ENCODE measurements at places on chromosomes 1 and 21.

- H3K4me1 ChIP-seq: peaks cover 4% of the 10 kb centered on the region
- ATAC-seq: peak; percentile 52
- H3K36me3 ChIP-seq: peaks cover 42% of the 10 kb centered on the region
- H3K4me3 ChIP-seq: peak overlapping the region; percentile 56
These were observed 501 bp downstream of the FBXO6 start for GRCh38 chr1:11664336-11665065.

- ATAC-seq: peak; percentile 97
- H3K4me3 ChIP-seq: peak within 1 kb of the TSS; percentile 94
- peaks cover 29% of the 10 kb centered on the region for H3K36me3 ChIP-seq
These were observed at the start of gene PTGS2 for GRCh38 chr1:186680245-186681061. TSS of gene PTGS2 (minus strand) at chr1:186680423. CDS start at chr1:186680290, 133 bp downstream.

GRCh38 chr1:44300852-44301251 is 54.2 kb downstream of the ERI3 start:
- H3K27me3 ChIP-seq: no peaks in the 10 kb centered on the region
- H3K4me1 ChIP-seq: no peaks in the 10 kb centered on the region
- no peak overlapping the region for H3K27ac ChIP-seq
- H3K4me3 ChIP-seq: no peak overlapping the region

DNA sequence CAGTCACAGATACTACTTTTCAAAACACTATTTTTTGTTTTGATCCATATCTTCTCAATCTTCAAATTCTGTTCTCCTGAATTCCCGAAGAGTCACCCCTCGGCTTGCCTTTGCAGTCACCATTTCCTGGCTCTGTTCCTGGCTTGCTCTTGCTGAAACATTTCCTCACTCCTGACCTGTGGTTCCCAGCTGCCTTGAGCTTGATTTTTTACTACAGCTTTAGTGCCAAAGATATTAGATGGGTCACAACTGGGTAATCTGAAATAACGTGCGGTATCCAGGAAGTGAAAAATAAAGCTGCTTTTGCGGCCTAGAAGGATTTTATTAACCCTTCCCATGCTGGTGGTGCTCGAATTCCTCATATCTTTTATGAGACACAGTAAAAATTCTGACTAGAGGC is 318.8 kb downstream of the PCP4 start:
- no peaks in the 10 kb centered on the region for H3K4me1 ChIP-seq
- H3K4me3 ChIP-seq: no peak overlapping the region
- no peak overlapping the region for H3K27ac ChIP-seq
- no peaks in the 10 kb centered on the region for H3K27me3 ChIP-seq

- ATAC-seq: no peak
- H3K4me1 ChIP-seq: no peaks in the 10 kb centered on the region
- H3K27ac ChIP-seq: no peak overlapping the region
- H3K36me3 ChIP-seq: no peaks in the 10 kb centered on the region
- no peaks in the 10 kb centered on the region for H3K27me3 ChIP-seq
These were observed 20.3 kb upstream of the IL6R start for GRCh38 chr1:154384650-154385489.

DNA sequence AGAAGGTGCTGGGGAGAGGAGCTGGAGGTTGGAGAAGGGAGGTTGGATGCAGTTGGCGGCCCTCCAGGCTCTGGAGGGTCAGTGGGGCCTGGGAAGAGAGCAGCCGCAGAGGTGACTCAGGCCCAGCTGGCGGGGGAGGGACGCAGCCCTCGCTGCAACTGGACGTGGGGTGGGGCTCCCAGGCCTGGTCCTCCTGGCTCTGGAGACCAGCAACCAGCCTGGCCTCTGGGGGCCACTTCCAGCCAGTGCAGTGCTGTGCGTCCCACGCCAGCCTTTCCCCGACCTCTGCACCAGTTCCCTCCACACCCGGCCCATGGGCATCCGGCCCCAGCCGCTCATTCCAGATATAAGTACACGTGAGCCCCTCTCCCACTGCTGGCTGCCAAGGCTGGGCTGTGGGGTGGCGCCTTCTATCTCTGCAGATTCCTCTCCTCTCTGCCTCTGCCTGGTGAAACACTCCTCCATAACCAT is 38.0 kb upstream of the COL18A1 start:
- no peak overlapping the region for H3K4me3 ChIP-seq
- no peaks in the 10 kb centered on the region for H3K27me3 ChIP-seq
- peak overlapping the region; percentile 21 for H3K27ac ChIP-seq
- no peaks in the 10 kb centered on the region for H3K4me1 ChIP-seq
- peak; percentile 4 for ATAC-seq

DNA sequence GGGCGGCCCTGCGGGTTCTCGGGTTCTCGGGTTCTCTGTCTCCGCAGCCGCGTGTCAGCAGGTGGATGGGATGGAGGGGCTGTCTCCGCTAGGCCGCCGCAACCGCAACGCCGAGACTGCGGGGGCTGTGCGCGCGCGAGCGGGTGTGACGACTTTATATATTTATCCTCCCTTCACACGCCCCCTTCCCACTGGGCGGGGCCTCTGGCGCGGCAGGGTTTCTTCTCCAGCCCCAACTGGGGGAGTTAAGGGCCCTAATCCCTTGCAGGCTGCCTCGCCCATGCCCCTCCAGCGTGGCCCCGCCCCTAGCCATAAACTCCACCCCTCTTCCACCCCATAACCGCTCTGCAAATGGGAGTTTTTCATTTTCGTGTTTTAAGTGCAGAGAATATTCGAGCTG is 3.4 kb downstream of the IGSF21 start:
- no peak overlapping the region for H3K27ac ChIP-seq
- peaks cover 100% of the 10 kb centered on the region for H3K27me3 ChIP-seq
- no peak overlapping the region for H3K4me3 ChIP-seq
- H3K4me1 ChIP-seq: peaks cover 15% of the 10 kb centered on the region
- no peaks in the 10 kb centered on the region for H3K36me3 ChIP-seq

DNA sequence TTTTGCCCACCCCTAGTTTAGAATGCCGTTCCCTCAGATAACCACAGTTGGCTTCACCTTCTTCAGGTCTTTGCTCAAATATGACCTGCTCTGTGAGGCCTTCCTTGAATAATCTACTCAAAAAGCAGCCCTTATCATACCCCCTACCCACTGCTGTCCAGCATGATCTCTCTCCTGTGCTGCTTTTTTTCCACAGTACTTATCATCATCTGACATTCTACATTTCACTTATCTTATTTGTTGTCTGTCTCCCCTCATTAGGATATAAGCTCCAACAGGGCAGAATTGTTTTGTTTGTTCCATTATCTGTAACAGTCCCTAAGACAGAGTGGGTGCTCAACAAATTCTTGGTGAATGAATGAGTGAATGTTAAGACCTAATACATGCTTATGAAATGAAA is 18.1 kb downstream of the USP24 start:
- no peak for ATAC-seq
- H3K27me3 ChIP-seq: no peaks in the 10 kb centered on the region
- H3K4me3 ChIP-seq: no peak overlapping the region

- no peak overlapping the region for H3K4me3 ChIP-seq
- no peak overlapping the region for H3K27ac ChIP-seq
- no peaks in the 10 kb centered on the region for H3K4me1 ChIP-seq
- no peaks in the 10 kb centered on the region for H3K36me3 ChIP-seq
These were observed 91.0 kb upstream of the ATP1B1 start for GRCh38 chr1:169015464-169015863.

GRCh38 chr1:27563341-27563590 is 40.7 kb downstream of the AHDC1 start:
- H3K4me3 ChIP-seq: no peak overlapping the region
- peak overlapping the region; percentile 54 for H3K27ac ChIP-seq
- no peaks in the 10 kb centered on the region for H3K36me3 ChIP-seq
- H3K27me3 ChIP-seq: no peaks in the 10 kb centered on the region
- peaks cover 39% of the 10 kb centered on the region for H3K4me1 ChIP-seq

DNA sequence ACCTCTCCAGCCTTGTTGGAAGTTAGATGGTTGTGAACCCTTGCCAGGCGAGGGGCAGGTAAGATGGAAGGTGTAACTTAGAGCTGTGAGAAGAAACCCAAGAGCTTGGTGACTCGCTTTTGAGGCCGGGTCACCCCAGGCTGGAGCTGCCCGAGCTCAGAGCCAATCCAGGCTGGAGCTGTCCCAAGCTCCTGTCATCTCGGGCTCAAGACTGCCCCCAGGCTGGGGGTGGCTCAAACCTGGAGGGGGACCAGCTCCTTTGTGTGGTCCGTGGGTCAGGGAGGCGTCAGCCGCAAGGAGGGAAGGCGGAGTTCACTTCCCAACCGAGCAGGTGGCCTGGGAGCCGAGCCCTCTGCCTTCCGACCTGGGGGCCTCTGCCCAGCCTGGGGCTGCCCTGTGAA is 2.0 kb downstream of the HUNK start:
- H3K27me3 ChIP-seq: peaks cover 49% of the 10 kb centered on the region
- ATAC-seq: no peak
- no peak overlapping the region for H3K27ac ChIP-seq
- H3K4me3 ChIP-seq: no peak overlapping the region

GRCh38 chr1:76287917-76288316 is 213.4 kb downstream of the ST6GALNAC3 start:
- no peaks in the 10 kb centered on the region for H3K36me3 ChIP-seq
- H3K4me1 ChIP-seq: no peaks in the 10 kb centered on the region
- H3K27ac ChIP-seq: no peak overlapping the region
- no peak for ATAC-seq
- H3K27me3 ChIP-seq: no peaks in the 10 kb centered on the region

DNA sequence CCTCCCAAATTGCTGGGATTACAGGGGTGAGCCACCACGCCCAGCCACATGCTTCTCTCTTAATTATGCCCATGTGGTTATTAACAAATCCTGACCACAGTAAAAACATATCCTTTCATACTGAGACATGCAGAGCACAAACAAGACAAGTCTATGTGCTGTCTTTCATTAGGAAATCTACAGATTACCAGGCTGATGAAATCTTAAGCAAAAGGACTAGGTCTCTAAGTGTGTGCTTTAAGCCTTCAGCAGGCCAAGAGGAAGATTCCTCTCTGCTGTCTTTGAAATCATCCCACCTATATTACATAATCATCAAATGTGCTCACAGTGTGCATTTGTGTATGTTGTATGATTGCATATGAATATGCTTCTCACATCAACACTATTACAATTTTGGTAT is 419.3 kb downstream of the KCTD3 start:
- no peak for ATAC-seq
- H3K4me1 ChIP-seq: no peaks in the 10 kb centered on the region
- H3K27me3 ChIP-seq: no peaks in the 10 kb centered on the region

GRCh38 chr1:192263436-192263835 is 53.4 kb upstream of the RGS21 start:
- ATAC-seq: no peak
- no peaks in the 10 kb centered on the region for H3K36me3 ChIP-seq
- H3K4me3 ChIP-seq: no peak overlapping the region
- no peaks in the 10 kb centered on the region for H3K4me1 ChIP-seq
- no peak overlapping the region for H3K27ac ChIP-seq

DNA sequence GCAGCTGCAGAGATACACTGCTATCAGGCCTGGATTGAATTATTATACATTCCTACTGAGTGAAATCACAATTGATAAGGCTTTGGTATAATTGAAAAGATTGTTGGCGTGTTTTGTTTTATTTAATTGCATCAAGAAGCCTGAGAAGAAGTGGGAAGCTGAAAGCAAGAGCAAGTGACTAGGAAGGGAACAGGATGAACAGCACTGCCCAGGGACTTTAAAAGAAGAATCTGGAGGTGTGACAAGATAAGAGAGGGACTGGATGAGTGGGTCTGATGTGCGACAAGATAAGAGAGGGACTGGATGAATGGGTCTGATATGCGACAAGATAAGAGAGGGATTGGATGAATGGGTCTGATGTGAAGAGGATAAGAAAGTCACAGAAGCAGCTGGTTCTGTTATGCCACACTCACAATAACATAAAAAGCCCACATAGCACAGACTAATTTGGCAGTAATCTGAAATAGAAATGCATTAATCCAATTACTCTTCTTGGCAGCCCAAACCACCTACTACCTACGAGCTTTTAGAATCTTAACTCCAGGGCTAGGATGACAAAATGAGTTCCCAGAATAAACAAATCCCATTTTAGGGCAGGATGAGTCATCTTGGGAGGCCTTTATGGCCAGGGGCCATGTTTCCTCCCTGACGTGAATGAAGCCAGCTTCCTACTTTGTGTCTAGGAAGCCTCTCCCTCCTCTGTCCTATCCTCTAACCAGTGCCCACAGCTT is 129.7 kb downstream of the DUSP10 start:
- H3K4me1 ChIP-seq: no peaks in the 10 kb centered on the region
- peak; percentile 90 for ATAC-seq
- no peak overlapping the region for H3K4me3 ChIP-seq
- no peaks in the 10 kb centered on the region for H3K36me3 ChIP-seq
- no peaks in the 10 kb centered on the region for H3K27me3 ChIP-seq
- peak overlapping the region; percentile 67 for H3K27ac ChIP-seq

DNA sequence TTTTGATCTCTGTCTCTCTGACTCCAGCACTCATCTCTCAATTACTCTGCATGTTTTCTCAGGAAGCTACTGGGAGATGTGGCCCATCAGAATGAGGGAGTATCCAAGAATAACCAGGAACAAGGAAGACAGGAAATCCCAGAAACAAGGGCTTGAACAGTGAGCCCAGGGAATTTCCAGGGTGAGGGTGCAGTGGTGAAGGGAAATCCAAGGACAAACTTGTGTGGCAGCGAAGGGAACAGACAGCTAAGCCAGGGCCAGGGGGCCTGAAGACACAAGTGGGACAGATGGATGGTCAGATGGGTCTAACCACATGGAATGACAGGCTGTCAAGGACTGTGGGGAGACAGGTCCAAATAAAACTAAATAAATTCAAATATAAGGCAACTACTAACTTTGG is 121.8 kb upstream of the ERRFI1 start:
- H3K27me3 ChIP-seq: no peaks in the 10 kb centered on the region
- H3K27ac ChIP-seq: peak overlapping the region; percentile 74
- no peak overlapping the region for H3K4me3 ChIP-seq
- H3K4me1 ChIP-seq: no peaks in the 10 kb centered on the region
- H3K36me3 ChIP-seq: no peaks in the 10 kb centered on the region
- no peak for ATAC-seq

DNA sequence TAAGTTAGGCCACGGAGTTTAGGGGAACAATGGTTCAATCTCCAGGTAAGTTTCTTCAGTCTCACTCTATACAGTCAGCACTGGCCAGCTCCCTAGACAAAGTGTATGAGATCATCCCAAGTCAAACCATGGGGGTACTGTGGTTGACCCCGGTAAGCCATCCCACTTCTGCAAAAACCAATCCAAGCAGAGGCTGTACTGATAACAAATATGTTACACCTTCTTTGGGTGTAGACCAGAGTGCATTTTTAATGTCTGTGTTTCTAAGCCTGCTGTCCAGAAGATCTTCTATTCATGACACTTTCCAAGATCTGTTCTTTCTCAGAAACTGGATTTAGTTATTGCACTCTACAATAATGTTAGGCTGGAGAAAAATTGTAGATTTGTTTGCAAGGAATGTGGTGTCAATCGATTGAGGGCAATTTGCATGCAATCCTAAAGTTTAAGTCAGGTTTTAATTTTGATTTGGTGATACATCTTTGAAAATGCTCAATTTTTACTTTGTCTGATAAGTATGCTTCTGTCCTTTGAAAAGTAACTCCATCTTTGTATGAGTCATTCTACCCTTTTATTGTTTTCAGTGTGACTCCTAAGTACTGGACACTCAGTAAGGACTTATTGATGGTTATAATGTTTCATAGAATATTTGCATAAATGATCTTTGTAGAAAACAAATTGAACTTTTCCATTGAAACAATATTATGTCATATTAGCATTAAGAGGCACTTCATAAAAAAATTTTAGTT is 152.4 kb downstream of the HLX start:
- H3K27me3 ChIP-seq: no peaks in the 10 kb centered on the region
- no peak overlapping the region for H3K27ac ChIP-seq
- peaks cover 62% of the 10 kb centered on the region for H3K4me1 ChIP-seq
- no peak for ATAC-seq
- H3K36me3 ChIP-seq: no peaks in the 10 kb centered on the region

- H3K27ac ChIP-seq: no peak overlapping the region
- no peak for ATAC-seq
- no peak overlapping the region for H3K4me3 ChIP-seq
- peaks cover 30% of the 10 kb centered on the region for H3K27me3 ChIP-seq
These were observed 14.8 kb downstream of the C1orf226 start for GRCh38 chr1:162396201-162396906.

All from gastroesophageal sphincter (tissue), 4 donors.